Central memory CD8-positive, alpha-beta T cell (primary cell): ENCODE measurements at places on chromosomes 7 and 10.

DNA sequence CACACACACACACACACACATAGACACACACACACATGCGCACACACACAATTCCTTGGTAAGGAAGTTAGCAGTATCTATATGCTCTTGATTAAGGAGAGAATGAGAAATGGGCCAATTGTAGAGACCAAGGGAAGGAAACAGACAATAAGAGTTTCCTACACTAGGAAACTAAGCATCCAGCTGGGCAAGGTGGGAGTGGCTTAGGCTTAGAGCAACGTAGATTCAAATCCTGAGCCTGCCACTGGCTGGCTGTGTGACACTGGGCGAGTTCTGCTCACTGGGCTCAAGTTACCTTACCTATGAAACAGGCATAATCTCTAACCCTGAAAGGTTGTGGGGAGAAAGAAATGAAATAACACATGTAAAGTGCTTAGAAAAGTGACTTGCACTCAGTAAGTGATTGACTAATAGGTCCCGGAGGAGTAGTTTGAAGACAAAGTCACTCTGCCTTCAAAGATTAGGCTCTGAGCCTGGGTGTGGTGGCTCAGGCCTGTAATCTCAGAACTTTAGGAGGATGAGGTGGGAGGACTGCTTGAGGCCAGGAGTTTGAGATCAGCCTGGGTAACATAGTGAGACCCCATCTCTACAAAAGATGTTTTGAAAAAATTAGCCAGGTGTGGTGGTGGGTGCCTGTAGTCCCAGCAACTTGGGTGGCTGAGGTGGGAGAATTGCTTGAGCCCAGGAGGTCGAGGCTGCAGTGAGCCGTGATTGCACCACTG lies 701.4 kb downstream of the PARD3 start:
- H3K27me3 ChIP-seq: no peaks in the 10 kb centered on the region
- H3K36me3 ChIP-seq: peaks cover 2% of the 10 kb centered on the region
- DNase-seq: no peak
- no peak overlapping the region for H3K4me3 ChIP-seq
- H3K4me1 ChIP-seq: no peaks in the 10 kb centered on the region
- H3K27ac ChIP-seq: no peak overlapping the region

- H3K27me3 ChIP-seq: no peaks in the 10 kb centered on the region
- no peaks in the 10 kb centered on the region for H3K36me3 ChIP-seq
- no peak overlapping the region for H3K27ac ChIP-seq
- H3K4me3 ChIP-seq: no peak overlapping the region
- DNase-seq: no peak
- H3K4me1 ChIP-seq: peaks cover 29% of the 10 kb centered on the region
Measured at GRCh38 chr10:88174391-88174790, 311.0 kb downstream of the PTEN start.

DNA sequence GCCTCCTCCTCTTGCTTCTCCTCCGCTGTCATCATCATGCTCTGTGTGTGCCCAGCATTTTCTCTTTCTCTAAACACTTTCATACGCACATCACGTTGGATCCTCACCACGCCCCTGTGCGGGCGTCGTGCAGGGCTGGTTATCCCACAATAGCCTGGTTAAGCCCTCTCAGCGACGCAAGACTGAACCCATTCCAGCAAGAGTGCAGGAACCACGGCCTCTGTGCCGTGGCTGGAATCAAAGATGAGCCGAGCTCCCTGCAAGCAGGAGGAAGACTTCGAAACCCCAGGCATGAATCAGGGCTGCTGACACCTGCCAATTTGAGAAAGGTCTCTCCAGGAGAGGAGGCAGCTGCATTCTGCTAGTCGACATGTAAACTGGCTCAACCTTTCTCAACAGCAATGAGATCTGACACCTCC lies 74.8 kb upstream of the FOXK1 start:
- H3K27me3 ChIP-seq: no peaks in the 10 kb centered on the region
- H3K4me3 ChIP-seq: no peak overlapping the region
- H3K27ac ChIP-seq: no peak overlapping the region
- H3K36me3 ChIP-seq: no peaks in the 10 kb centered on the region

DNA sequence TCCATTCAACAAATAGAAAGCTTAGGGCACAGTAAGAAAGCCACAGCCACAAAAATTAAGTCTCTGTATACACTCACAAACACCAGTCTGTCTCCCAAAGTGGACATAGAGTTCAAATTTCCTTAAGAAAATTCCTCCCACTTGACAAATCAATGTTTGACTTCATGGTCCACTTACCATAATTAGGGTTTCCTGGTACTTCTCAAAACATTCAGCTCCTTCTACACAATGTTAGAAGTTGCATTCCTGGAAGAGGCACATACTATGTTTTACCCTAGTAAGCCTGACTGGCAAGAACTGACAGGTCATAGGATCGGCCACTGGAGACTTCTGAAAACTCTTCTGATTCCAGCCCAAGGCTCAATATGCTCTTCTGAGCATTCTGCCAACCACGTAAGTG lies 70.5 kb downstream of the CPXM2 start:
- H3K27me3 ChIP-seq: peaks cover 30% of the 10 kb centered on the region
- no peaks in the 10 kb centered on the region for H3K4me1 ChIP-seq
- no peaks in the 10 kb centered on the region for H3K36me3 ChIP-seq
- no peak overlapping the region for H3K27ac ChIP-seq
- DNase-seq: no peak

- no peak overlapping the region for H3K27ac ChIP-seq
- no peak for DNase-seq
- H3K4me3 ChIP-seq: no peak overlapping the region
Measured at GRCh38 chr10:13693783-13694700, 107.3 kb downstream of the PRPF18 start.

GRCh38 chr10:35739998-35740397 lies 97.9 kb upstream of the FZD8 start:
- H3K4me1 ChIP-seq: no peaks in the 10 kb centered on the region
- no peak overlapping the region for H3K4me3 ChIP-seq
- H3K27ac ChIP-seq: no peak overlapping the region

DNA sequence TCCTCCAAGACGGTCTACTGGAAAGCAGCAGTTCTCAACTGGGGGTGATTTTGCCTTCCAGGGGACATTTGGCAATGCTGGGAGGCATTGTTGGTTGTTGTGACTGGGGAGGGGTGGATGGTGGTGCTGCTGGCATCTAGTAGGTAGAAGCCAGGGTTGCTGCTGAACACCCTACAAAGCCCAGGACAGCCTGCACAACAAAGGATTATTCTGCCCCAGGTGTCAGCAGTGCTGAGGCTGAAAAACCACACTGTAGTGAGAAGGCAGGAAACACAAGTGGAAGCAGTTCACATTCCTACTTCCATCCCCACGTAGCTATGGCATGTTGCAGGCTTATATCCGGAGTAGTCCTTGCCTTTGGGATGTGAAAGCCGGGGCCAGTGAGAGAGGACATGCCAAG lies 86.9 kb downstream of the AOAH start:
- no peak for DNase-seq
- no peak overlapping the region for H3K4me3 ChIP-seq
- no peaks in the 10 kb centered on the region for H3K27me3 ChIP-seq
- H3K4me1 ChIP-seq: peaks cover 66% of the 10 kb centered on the region
- peaks cover 53% of the 10 kb centered on the region for H3K36me3 ChIP-seq

GRCh38 chr7:7257899-7258692 lies 75.8 kb downstream of the C1GALT1 start:
- peaks cover 5% of the 10 kb centered on the region for H3K36me3 ChIP-seq
- peaks cover 28% of the 10 kb centered on the region for H3K4me1 ChIP-seq
- H3K4me3 ChIP-seq: peak overlapping the region; percentile 66

GRCh38 chr10:59847888-59848287 lies 58.5 kb downstream of the CCDC6 start:
- H3K27ac ChIP-seq: no peak overlapping the region
- H3K27me3 ChIP-seq: no peaks in the 10 kb centered on the region
- H3K36me3 ChIP-seq: peaks cover 17% of the 10 kb centered on the region
- DNase-seq: no peak
- peaks cover 10% of the 10 kb centered on the region for H3K4me1 ChIP-seq
- H3K4me3 ChIP-seq: no peak overlapping the region

DNA sequence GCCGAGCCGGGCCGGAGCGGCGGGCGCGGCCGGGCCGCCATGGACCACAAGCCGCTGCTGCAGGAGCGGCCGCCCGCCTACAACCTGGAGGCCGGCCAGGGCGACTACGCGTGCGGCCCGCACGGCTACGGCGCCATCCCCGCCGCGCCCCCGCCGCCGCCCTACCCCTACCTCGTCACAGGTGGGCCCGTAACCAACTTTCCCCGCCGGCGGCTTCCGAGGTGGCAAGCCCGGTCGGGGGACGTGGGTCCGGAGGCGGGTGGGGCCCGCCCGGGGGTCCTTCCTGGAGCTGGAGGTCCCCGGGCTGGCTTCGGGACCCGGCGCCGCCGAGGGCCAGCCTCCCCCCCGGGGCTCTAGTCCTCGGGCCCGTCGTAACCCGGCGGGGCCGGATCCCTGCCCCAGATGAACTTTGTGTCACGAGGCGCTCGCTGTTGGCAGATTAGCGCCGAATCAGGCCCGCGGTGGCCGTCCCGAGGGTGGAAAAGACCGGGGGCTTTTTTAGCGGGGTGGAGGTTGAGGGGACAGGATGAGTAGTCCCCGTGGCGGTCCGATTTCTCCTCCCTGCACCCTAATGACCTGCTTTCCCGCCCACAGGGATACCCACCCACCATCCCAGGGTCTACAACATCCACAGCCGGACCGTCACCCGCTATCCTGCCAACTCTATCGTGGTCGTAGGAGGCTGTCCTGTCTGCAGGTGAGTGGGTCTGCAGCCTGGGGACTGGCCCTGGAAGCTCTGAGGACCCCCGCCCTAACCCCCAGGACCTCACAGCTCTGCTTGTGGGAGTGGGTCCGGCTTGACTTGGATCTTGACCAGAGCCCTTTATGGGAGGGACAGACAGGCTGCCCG lies 496 bp downstream of the BRI3 start:
- H3K4me3 ChIP-seq: peak overlapping the region; percentile 76
- no peak for DNase-seq
- H3K4me1 ChIP-seq: peaks cover 24% of the 10 kb centered on the region
- H3K36me3 ChIP-seq: peaks cover 9% of the 10 kb centered on the region
- H3K27ac ChIP-seq: peak overlapping the region; percentile 71
- no peaks in the 10 kb centered on the region for H3K27me3 ChIP-seq

GRCh38 chr10:52348037-52348564 lies 34.0 kb downstream of the DKK1 start:
- no peaks in the 10 kb centered on the region for H3K4me1 ChIP-seq
- H3K4me3 ChIP-seq: no peak overlapping the region
- DNase-seq: no peak
- H3K36me3 ChIP-seq: no peaks in the 10 kb centered on the region
- H3K27ac ChIP-seq: no peak overlapping the region

GRCh38 chr10:102413806-102414561 lies 4.6 kb downstream of the PSD start:
- peaks cover 11% of the 10 kb centered on the region for H3K36me3 ChIP-seq
- no peak for DNase-seq
- no peak overlapping the region for H3K4me3 ChIP-seq
- H3K4me1 ChIP-seq: peaks cover 16% of the 10 kb centered on the region

- H3K27ac ChIP-seq: no peak overlapping the region
- no peaks in the 10 kb centered on the region for H3K36me3 ChIP-seq
- H3K4me1 ChIP-seq: peaks cover 10% of the 10 kb centered on the region
- H3K27me3 ChIP-seq: no peaks in the 10 kb centered on the region
- H3K4me3 ChIP-seq: no peak overlapping the region
- no peak for DNase-seq
Measured at GRCh38 chr10:28250358-28250757, 52.5 kb downstream of the MPP7 start.

- H3K27me3 ChIP-seq: peaks cover 17% of the 10 kb centered on the region
- no peaks in the 10 kb centered on the region for H3K36me3 ChIP-seq
- H3K4me3 ChIP-seq: no peak overlapping the region
- DNase-seq: no peak
- no peak overlapping the region for H3K27ac ChIP-seq
- no peaks in the 10 kb centered on the region for H3K4me1 ChIP-seq
Measured at GRCh38 chr7:129122751-129123509, 21.6 kb upstream of the TSPAN33 start.

DNA sequence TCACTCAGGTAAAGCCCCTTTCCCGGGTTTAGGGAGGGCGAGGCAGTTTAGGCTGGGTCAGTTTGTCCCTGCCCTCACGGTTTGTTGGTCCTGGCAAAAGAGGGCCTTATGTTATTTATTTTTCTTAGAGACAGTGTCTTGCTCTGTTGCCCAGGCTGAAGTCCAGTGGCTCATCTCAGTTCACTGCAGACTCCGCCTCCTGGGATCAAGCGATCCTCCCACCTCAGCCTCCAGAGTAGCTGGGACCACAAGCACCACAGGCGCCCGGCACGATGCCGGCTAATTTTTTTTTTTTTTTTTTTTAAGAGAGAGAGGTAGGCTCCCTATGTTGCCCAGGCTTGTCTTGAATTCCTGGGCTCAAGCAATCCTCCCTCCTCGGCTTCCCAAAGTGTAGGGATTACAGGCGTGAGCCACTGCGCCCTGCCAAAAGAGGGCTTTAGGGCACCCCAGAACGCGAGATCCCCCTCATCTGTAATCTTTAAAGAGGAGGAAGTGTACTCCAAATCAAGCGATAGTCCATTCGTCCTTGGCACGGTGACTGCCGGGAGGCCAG lies 626 bp upstream of the BMS1 start:
- H3K27ac ChIP-seq: peak overlapping the region; percentile 98
- H3K27me3 ChIP-seq: peaks cover 21% of the 10 kb centered on the region
- peaks cover 34% of the 10 kb centered on the region for H3K36me3 ChIP-seq
- H3K4me1 ChIP-seq: peaks cover 29% of the 10 kb centered on the region
- DNase-seq: no peak

- H3K4me3 ChIP-seq: peak overlapping the region; percentile 59
- no peak for DNase-seq
- peaks cover 41% of the 10 kb centered on the region for H3K36me3 ChIP-seq
- H3K27ac ChIP-seq: peak overlapping the region; percentile 99
- H3K4me1 ChIP-seq: peaks cover 51% of the 10 kb centered on the region
Measured at GRCh38 chr10:69086001-69086509, 1.8 kb upstream of the SRGN start.

- no peak for DNase-seq
- H3K4me1 ChIP-seq: no peaks in the 10 kb centered on the region
- H3K27me3 ChIP-seq: peaks cover 32% of the 10 kb centered on the region
- H3K36me3 ChIP-seq: no peaks in the 10 kb centered on the region
Measured at GRCh38 chr10:125370578-125370977, 210.2 kb upstream of the CTBP2 start.

DNA sequence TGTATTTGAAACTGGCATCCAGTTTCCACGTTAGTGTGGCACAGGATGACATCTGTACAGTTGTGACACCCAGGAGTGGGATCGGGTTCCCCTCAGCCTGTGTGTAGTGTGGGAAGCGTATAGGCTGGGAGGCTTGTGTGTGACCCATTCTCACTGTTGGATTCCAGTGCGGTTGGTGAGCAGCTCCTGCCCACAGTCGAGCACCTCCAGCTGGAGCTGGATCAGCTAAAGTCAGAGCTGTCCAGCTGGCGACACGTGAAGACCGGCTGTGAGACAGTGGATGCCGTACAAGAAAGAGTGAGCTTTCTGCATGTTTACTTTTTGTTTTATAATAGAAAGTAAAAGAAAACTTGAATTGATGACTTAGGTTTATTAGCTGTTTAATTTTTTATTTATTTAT lies 18.7 kb upstream of the GET4 start:
- no peak for DNase-seq
- H3K27me3 ChIP-seq: no peaks in the 10 kb centered on the region
- no peak overlapping the region for H3K27ac ChIP-seq
- peaks cover 39% of the 10 kb centered on the region for H3K36me3 ChIP-seq
- no peaks in the 10 kb centered on the region for H3K4me1 ChIP-seq
- H3K4me3 ChIP-seq: no peak overlapping the region
